GM12865 (cell line): ENCODE measurements at places on chromosomes 2 and 18.
A peak's percentile ranks its signal among the peaks of the same experiment; 100 is the strongest.

GRCh38 chr2:169221745-169222369 is 140.5 kb downstream of the LRP2 start:
- DNase-seq, result no peak

DNA sequence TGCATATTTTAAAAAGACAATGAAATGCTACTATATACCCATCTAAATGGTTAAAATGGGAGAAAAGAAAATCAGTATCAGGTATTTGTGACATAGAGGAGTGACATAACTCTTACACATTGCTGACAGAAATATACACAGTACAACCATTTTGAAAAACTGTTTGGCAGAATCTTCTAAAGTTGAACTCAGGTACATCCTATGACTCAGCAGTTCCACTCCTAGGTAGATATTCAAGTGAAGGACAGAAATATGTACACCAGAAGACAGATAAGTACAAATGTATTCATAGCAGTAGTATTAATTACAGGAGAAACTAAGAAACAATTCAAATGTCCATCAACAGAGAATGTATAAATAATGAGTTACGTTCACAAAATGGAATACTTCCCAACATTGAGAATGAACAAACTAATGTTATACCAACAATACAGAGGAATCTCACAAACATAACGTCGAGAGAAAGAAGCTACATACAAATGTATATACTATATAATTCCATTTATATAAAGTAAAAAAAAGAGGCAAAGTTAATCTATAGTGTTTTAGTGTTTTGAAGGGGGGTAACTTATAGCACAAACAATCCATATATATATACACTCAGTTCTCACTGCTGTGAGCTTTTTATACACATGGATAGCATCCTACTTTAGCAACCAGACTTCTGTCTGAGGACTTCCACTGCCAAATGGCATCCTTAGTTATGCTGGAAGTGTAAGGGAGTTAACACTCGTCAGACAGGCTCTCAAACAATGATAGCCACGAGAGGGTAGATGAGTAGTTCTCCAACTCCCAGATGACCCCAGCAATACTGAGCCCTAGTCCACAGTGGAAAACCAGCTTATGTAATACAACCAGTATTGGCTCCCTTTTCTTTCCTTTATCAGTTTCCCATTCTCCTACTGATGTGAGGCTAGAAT is 172.5 kb downstream of the NBAS start:
- no peak for DNase-seq

DNA sequence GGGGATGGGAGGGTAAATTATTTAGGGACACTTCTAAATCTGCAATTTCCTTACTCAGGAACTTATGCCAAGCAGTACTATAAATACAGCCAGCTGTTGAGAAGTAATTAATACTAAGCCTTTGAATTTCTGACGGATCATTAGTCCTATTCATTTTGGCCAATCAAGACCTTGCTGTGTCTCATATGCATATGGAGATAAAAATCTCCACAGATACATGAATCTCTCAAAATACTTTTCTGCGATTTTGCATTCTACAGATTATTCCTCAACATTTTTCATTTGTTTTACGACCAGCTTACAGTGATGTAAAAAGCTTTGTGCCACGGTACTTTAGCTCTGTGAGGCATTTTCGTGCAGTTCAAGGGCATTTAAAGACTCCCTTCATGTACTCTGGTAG is 16.7 kb downstream of the LANCL1 start:
- no peak for DNase-seq

DNA sequence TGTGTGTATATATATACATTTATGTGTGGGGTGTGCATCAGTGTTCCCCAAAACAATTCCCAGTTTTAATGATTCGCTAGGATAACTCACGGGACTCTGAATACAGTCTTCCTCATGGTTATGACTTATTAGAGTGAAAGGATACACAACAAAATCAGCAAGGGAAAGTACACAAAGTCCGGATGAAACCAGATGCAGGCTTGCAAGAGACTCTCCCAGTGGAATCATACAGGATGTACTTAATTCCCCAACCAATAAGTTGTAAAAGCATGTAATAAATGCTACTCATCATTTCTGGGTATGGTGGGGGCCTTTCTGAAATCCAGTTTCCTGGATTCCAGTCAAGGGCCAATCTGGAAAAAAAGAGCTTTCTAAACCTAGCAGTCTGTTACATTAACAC is 654.1 kb upstream of the SYT4 start:
- DNase-seq, result no peak

DNA sequence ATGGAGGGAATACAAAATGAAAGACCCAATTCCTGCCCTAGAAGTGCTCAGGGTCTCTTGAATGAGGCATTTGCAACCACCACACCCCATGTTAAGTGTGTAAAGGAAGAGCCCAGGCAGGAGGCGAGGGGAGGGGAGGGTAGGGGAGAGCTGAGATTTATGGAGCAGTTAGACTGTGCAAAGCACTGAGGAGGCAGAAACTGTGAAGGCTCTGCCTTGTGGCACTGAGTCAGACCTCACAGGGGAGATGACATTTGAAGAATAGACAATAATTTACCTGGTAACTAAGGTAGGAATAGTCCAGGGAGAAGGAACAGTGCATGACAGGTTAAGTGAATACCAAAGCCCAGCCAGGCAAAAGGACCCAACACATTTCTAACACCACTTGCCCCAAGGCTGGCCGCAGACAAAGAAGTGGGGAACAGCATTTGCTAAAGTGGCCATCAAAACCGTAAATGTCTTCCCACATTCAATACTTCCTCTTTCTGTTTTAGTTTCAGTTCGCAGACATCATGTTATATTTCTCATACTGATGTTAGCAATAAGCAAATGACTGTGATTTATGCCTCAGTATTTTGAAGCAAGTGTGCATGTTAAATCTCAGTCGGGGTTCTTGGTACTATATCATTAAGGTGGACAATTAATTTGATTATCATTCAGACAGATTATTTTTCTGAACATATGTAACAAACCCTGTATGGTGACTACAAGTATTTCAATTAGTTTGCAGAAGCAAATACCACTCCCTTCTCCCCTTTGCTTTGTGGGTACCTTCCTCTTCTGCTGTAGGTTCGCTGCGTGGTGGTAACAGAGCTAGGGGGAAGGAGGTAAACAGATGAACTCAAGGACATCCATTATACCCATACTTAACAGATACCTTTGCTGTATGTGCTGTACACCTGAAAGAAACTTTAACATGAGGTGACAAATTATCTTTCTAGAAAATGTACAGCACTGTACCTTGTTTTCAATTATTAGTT is 27.5 kb downstream of the CDH20 start:
- DNase-seq, result peak; percentile 27

GRCh38 chr2:129876541-129876940 is 102.9 kb upstream of the RAB6C start:
- DNase-seq, result no peak

DNA sequence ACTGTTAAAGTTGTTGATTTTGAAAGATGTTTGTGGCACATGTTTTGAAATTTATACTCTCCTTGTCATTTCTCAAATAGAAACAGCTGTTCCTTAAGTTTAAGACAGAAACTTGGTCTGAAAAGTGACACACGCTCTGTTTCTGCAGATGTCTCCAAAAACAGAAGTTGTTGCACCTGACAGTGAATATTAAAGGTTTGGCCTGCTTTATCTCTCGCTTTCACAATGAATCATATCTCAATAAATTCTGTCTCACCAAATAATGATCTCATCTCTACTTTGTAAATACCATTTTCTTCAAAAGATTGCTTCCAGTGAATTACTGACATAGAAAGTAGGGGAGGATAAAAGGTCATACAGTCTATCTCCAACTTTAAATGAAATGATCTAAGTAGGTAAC is 294.9 kb upstream of the SYT4 start:
- DNase-seq, result peak; percentile 63

GRCh38 chr2:215615803-215616174 is 179.9 kb upstream of the FN1 start:
- DNase-seq, result no peak

GRCh38 chr2:184463102-184463865 is 135.0 kb upstream of the ZNF804A start:
- no peak for DNase-seq

DNA sequence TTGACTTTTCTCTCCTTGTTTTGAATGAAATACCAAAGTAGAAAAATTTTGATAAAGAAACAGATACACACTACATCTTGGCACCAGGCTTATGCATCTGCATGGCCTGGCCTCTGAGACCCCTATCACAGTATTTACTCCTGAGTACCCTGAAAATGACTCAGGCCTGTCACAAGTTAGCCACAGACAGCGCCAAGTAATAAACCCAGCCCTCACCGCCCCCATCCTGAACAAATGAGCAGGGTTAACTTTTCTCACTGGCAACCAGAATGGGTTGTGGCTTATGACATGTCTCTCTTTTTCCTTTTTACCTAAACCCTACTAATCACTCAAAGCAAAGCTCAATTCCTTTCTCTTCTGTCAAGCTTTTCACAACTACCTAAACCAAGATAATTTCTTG is 35.3 kb downstream of the SPRED2 start:
- DNase-seq, result peak; percentile 32

DNA sequence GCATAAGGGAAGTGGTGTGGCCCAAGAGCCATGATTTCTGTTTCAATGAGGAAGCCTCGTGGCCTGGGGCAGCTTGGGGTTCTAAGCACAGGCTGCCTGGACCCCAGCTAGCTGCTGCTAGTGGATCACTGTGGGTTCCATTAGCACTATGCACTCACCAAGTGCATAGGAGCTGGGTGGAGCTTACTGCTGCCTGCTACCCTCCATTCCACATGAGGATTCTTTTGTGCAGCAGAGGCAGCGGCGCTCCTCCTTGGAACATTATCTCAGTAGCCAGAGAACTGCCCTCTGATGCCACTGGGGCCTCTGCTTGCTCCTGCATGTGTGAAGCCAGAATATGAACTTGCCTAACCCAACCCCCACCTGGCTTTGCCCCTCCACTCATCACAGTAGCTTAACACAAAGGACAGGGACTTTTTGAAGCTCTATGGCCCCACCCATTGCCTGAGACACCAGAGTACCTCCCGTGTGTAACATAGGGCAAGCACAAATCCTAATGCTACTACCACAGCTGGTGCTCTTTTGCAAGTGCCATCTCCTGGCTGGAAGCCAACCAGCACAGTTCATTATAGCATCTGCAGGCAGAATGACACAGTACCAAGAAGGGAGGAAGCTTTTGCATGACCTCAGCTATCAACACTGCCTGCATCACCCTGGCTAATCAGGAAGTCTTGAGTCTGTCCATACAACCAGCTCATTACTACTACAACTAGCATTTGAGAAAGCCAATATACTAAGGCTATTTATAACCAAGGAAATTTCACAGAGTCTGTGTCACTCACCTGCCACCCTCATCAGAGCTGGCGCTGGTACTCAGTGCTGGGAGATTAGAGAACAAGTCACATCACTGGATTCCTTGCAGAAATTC is 297.0 kb upstream of the GULP1 start:
- peak; percentile 53 for DNase-seq

GRCh38 chr2:502831-503230 is 174.4 kb downstream of the TMEM18 start:
- no peak for DNase-seq

DNA sequence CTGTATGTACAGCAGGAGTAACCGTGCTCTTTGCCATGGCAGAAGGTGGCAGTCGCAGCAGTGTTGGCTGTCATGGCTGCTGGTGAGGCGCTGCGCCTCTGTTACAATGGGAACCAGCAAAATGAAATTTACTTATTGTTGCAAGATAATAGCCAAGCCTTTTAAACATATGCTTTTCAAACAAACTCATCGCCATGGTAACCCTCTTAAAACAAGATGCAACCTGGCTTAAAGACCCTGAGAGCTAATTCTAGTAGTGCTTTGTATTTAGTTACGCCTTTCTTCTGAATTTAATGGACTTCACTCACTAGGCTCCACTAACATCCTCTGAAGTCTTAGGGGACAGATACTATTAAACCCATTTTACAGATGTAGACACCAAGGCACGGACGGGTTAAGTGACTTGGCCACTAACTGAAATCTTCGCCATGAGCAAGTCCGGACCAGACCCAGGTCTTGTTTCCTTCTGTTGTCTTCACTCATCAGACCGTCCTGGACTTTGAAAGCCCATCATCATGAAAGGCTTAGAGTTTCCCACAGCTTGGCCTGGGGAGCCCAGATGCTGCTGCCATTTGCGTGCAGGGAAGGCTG is 111.6 kb upstream of the ODC1 start:
- no peak for DNase-seq

DNA sequence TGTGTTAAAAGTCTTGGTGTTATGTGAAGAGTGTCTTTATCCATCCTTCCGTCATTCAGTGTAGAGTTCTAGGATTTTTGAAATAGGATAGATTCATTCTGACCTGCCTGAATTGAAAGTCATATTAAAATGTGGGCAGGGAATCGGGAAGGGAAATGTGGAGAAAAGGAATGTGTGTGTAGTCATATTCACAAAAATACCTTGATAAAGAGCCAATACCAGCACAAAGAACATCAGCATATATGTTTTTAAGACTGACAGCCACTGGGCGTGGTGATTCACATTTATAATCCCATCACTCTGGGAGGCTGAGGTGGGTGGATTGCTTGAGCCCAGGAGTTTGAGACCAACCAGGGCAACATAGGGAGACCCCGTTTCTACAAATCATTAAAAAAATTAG is 188.1 kb downstream of the CAMKMT start:
- no peak for DNase-seq

GRCh38 chr2:172804423-172804822 is 68.8 kb downstream of the RAPGEF4 start:
- DNase-seq, result no peak

GRCh38 chr2:234763002-234763873 is 188.6 kb upstream of the SH3BP4 start:
- DNase-seq, result no peak
